Activated T-cell treated with anti-CD3 and anti-CD28 coated beads, Interleukin-2, amount 50 U/mL, for 1 hour (primary cell): ENCODE measurements at places on chromosomes 12 and 14.

DNA sequence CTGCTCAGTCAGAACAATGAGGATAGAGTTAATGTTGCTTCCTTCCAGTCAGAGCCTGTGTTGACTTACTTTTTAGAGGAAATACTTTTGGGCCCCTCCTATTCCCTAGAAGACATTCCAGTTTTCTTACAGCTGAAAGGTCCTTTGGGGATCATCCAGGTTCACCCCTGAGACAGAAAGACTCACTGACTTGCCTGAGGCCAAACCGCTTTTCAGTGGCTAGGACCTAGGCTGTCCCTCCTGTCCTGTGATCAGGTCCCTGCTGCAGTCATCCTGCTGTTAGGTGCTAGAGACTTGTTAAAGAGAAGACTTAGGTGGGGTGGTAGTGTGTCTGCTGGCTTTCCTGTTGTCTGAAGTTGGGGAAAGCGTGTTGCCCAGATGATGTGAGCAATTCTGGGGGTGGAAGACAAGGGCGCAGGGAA, 39.6 kb downstream of the SUSD6 start:
- no peak for DNase-seq

GRCh38 chr14:100774164-100774537, 47.5 kb downstream of the DLK1 start:
- DNase-seq, result no peak

- no peak for DNase-seq
Observed at GRCh38 chr14:64209444-64210131, 84.6 kb downstream of the ESR2 start.

- DNase-seq, result no peak
Observed at GRCh38 chr12:48716168-48716492, 377 bp downstream of the CCNT1 start.

GRCh38 chr12:128191380-128191779, 75.6 kb upstream of the TMEM132C start:
- DNase-seq, result no peak

DNA sequence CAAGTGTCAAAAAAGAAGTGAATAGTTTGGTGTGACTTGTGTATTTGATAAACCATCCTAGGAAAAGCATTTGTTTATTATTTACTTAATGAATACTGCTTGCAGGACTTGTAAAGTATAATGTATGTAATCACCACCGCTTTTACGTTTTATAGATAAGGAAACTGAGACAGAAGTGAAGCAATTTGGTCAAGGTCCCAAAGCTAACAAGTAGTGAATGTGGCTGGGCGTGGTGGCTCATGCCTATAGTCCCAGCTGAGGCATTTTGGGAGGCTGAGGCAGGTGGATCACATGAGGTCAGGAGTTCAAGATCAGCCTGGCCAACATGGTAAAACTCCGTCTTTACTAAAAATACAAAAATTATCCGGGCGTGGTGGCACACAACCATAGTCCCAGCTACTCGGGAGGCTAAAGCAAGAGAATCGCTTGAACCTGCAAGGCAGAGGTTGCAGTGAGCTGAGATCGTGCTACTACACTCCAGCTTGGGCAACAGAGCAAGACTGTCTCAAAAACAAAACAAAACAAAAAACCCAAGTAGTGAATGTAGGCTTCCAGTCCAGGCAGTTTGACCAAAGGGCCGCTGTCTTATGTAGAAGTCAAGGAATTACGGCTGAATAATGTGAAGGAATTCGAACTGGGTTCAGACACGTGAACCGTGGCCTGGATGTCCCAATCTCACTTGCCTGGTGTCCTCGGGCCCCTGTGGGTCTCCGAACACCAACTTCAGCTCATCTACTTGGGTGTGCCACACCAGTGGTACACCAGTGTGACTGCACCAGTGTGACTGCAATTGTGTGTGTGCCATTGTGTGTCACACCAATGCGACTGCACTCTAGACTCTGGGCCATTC, 88.3 kb upstream of the MED13L start:
- DNase-seq, result no peak

- DNase-seq, result no peak
Observed at GRCh38 chr14:30443368-30444007, 115.5 kb upstream of the G2E3 start.

GRCh38 chr12:12812618-12813119, 477 bp upstream of the DDX47 start:
- DNase-seq, result no peak

- no peak for DNase-seq
Observed at GRCh38 chr12:51972422-51972812, 20.9 kb downstream of the ACVR1B start.
